ENCODE measurements at places on chromosomes 5 and 9.

- no peak for DNase-seq
Observed at GRCh38 chr5:117135851-117136250, 561.2 kb upstream of the SEMA6A start.

GRCh38 chr9:5025416-5025815 lies 40.3 kb downstream of the JAK2 start:
- DNase-seq, result no peak

GRCh38 chr5:160520609-160521391 lies 99.1 kb downstream of the PTTG1 start:
- no peak for DNase-seq

DNA sequence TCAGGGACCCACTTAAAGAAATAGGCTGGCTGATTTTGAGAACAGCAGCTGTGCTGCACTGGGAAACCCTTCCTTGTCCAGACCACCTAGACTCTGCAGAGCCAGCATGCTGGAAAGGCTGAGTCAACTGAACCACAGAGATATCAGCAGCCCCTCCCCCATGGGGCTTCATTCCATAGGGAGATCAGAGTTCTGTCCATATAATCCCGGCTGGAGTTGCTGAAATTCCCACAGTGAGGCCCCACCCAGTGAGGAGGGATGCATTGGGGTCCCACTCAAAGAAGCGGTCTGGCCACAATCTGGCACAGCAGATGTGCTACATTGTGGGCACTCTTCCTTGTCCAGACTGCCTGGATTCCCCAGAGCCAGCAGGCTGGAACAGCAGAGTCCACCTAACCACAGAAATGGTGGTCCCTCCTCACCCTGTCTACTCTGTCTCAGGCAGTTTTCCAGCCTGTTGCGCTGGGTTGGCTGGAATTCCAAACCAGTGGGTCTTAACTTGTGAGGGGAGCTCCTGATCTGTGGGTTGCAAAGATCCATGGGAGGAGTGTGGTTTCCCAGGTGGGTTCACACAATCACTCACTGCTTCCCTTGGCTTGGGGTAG lies 127.1 kb downstream of the RNF180 start:
- DNase-seq, result no peak

DNA sequence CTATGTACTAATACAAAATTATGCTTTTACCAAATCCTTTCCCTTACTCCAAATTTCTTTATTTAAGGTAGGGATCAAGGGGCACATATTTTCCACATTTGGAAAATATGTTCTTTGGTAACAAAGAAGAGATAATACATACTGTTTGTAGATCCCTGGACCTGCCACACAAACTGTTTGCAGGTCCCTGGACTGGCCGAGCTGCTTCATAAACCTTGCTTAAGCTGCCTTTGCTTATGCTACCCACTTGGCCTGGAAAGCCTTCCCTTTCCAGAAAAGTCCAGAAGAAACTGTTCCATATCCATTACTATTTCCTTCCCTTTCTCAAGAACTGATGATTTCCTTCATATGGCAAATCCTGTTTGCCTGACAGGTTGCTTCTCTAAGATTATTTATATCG lies 22.6 kb upstream of the DMXL1 start:
- DNase-seq, result no peak
